AG08395 (cell line): ENCODE measurements at places on chromosomes 7 and 10.
A peak's percentile ranks its signal among the peaks of the same experiment; 100 is the strongest.

GRCh38 chr7:89223900-89224395 is 428.4 kb upstream of the TEX47 start:
- peak; percentile 6 for DNase-seq

- DNase-seq, result peak; percentile 48
These were observed 22.4 kb downstream of the ATXN7L1 start for GRCh38 chr7:105853931-105854419.

DNA sequence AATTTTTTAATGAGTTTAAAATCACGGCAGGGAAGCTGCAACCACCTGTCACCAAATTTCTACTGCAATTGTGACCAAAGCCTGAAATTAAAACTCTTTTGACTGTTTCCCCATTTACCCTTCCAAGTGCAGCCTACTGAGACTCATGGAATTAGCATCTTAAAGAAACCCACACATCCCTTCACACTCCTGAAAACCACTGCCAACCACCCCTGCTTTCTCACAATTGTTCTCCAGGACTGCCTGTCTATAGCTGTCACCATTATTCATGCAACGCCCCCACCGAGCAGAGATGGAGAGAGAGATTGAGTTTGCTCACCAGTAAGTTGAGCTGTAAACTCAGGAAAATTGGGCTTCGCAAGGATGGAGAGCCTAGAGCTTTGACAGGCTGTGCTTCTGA is 383.8 kb upstream of the SORCS1 start:
- no peak for DNase-seq

DNA sequence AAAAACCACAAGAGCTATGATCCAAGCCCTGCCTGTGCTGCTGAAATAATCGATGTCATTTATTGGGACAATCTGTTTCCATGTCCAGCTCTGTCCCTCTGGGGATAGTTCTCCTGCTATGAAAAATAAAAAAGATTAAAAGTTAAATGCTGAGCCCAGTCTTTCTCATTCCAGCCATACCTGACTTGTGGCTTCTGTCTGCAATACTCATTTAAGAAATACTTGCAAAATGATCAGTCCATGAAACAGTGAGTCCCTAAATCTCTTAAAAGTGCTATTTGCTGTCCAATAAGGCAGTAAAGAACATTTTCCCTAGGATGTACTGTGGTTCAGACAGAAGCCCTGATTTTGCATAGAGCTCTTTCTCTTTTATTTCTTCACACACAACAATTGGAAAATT is 91.7 kb downstream of the SLC16A9 start:
- no peak for DNase-seq

GRCh38 chr7:142882338-142882678 is 3.2 kb downstream of the TRPV6 start:
- DNase-seq, result no peak

DNA sequence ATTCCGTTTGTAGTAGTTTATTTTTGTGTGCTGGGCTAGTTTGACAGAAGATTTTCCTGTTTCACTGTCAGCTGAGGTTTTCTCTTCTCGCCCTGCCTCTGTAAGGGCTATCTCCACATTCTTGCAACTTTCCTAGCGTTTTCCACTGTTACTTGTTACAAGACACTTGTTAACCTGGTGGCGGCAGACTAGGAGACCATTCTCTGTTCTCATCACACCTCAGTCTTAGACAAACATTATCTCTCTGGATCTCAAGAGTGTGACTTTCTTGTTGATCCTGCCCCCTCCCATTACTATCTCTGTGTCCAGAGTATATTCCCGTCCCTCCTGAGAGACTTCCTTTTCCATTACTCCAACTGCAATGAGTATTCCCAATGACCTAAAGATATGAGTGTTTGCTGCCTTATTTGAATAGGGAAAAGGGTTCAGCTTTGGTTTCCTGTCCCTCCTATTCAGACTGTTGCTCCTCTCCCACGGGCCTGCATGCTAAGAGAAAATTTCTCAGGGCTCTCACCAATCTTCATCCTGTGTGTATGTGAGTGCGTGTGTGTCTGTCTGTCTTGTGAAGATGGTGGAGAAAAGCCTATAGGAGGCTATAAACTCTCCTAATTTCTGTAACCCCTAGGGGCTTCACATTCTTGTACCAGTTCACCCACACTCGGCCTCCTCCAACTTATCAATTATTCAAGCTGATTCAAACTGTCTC is 722.4 kb upstream of the POT1 start:
- no peak for DNase-seq
